Breast epithelium (tissue), 4 donors: ENCODE measurements at places on chromosomes 11 and 22.

DNA sequence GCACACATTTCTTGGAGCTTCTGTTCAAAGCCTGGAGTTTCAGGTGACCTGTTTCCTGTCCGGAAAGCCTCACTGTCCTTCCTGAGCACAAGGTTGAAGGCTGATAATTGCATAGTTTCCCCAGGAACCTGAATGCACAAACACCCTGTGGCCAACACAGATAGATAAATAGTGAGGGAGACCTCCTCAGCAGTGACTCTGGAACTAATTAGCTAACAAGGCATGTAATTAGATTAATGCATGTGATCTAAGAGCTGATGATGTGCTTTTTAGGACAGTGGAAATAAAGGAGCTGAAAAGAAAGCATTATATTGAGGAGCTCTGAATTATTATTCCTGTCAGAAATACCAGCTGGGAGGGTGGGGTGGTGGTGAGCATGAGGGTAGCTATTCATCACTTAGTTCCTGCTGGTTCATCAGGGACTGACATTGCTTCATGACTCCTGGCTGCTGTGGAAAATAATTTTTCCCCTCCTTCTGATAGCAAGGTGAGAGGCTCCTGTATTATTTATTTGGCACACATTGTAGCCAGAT is 101.1 kb downstream of the NELL1 start:
- DNase-seq: no peak

GRCh38 chr11:131043251-131043650 is 127.0 kb upstream of the SNX19 start:
- no peak for DNase-seq

- DNase-seq: no peak
Observed at GRCh38 chr11:42555190-42555589, 756.6 kb upstream of the API5 start.

GRCh38 chr11:23112987-23113886 is 253.0 kb upstream of the CCDC179 start:
- no peak for DNase-seq

DNA sequence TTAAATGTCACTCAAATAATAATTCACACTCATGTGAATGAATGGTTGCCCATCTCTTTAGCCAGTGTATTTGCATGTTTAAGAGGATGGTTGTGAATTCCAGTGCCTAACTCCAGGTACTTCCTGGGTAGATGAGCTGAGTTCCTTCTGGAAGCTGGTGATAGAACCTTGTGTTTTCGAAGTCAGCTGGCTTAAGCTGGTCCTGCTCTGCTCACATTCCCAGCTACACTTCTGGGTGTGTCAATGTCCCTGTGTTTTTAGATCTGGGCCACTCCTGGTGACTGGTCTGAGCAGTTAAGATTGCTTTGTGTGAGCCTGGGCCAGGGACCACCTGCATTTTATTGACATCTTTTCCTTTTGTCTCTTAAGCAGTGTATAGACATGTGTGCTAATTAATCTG is 10.6 kb downstream of the TEAD1 start:
- no peak for DNase-seq

DNA sequence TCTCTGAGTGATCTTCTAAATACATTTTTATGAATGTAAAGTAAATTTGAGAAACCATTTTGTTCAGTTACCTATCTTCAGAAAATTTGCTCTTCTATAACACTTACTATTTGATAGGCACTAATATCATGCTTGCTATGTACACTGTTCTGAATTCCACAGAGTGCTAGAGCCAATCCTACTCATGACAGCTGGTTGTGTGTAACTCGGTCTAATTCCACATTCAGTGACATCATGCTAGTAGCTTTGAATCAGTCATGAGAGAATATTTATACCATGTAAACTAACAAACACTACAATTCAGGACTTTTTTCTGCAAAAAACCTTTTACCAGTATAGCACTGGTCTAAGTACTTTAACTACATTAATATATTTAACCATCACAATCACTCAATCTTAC is 902.9 kb downstream of the DLG2 start:
- DNase-seq: no peak

GRCh38 chr22:44200855-44201550 is 20.3 kb downstream of the PARVG start:
- peak; percentile 46 for DNase-seq

- peak; percentile 78 for DNase-seq
Observed at GRCh38 chr11:112320668-112321067, 60.0 kb upstream of the PLET1 start.

DNA sequence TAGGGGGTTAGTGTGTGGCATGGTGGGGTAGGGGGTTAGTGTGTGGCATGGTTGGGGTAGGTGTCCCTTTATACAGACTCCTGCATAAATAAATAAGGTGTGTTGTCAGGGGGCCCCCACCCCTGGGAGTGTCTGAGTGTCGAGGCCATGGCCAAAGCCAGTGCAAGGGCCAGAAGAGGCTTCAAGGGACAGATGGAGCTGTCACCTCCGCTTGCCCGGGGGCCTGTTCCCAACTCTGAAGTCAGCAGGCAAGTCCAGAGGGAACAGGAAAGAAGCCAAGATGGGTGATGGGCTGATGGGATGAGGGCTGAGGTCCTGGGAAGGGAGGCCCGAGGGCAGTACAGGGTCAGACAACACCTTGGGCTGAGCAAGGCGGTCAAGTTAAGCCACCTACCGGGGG is 997.8 kb downstream of the BRD1 start:
- DNase-seq: no peak

DNA sequence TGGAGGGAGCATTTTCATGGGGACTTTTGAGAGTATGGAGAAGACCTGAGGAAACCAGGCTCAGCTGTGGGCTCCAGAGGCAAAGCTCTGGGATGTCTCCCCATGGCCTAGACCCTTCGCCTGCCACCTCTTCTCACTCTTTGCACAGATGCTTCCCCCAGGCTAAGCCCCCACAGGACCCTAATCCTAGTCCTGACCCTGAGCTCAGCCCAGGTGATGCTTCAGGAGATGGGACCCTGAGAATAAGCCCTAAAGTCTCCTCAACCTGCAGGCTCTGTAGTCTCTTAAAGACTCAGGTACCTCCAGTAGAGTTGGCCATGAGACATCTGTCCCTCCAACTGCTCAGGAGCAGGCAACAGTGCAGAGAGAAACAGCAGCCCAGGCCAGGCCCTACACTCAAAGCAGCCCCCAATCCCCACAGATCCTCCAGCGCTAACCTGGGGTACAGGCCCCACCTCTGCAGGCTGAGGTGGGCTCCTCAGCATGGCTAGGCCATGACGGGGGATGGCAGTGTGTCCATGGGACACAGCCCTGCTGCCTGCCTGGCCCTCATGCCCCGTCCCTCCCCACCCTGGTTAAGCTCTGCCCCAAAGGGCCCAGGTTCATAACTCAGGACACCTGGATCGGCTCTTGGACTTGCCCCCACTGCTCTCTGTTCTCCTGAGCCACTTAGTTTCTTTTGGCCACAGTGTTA is 39.4 kb downstream of the GGTLC2 start:
- DNase-seq: no peak

DNA sequence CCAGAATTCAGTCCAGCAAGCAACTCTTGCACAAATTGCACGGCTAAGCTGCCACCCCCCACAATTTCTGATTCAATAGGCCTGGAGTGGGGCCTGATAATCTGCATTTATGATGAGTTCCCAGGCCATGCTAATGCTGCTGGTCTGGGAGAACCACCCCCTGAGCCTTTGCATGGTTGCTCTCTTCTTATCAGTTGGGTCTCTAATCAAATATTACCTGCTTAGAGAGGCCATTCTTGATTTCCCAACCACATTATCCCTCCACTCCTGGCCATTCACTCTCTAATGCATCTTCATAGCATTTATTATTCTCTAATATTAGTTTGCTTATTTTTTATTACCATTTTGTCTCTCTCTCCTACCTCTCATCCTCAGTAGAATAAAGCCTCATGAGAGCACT is 99.5 kb downstream of the NAV2 start:
- DNase-seq: no peak

DNA sequence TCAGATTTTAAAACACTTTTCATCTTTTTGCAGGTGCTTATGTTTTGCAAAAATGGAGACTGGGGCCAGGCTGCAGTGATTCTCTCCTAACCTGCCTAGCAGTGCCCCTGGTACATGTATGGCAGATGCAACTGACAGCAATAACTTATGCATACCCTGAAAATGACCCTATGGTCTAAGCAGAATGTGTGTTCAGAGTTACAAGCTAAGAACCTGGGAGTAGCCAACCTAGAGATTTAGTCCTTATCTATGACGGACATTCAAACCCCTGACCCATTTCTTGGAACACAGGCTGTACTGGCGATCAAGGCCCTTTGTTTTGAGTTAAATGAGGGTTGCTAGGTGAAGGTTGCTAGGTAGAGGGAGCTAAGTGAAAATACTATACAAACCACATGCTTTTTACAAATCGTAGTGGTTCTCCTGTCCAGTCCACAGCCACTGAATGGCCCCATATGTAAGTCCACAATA is 184.9 kb upstream of the SESN3 start:
- DNase-seq: no peak

GRCh38 chr11:131943295-131943694 is 572.9 kb downstream of the NTM start:
- DNase-seq: no peak

DNA sequence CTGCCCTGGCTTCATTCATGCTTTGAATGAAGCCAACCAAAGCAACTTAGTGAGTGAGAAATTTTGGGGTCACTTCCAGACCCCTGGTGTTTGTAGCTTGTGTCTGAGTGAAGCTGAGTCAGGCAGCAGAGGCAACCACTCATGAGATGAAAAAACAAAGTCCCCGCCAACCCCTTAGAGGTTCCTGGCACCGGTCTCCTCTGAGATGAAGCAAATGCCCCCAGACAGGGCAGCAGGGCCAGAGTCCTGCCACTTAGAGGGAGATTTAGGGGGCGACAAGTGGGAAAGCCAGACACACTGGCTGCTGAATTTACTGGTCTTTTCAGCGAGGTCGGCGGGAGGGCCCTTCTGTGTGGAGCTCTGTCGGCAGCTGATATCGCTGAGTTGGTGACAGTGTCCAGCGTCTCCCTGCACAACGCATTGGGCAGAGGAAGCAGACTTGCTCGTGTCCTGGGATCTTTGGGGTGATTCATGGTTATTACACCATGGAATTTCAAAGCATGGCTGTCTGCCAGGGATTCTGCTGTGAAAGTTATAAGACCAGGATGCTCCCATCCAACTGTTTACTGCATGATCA is 482.6 kb downstream of the MIAT start:
- DNase-seq: no peak

DNA sequence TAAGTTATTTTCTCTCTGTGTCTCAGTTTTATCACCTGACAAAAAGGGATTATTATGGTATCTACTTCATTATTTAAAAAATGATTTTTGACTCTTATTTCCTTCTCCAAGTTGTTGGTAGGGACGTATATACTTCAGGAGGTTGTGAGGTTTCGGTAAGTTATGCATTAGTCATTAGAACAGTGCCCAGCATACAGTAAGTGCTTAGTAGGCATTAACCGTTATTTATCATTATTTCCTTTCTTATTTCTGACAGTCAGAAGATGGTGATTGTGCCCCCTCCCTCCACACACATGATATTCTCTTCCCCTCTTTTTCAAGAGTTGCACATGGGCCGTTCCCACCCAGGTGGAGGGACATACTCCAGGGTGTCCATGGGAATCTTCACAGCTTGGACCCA is 36.1 kb downstream of the SLCO2B1 start:
- DNase-seq: no peak

DNA sequence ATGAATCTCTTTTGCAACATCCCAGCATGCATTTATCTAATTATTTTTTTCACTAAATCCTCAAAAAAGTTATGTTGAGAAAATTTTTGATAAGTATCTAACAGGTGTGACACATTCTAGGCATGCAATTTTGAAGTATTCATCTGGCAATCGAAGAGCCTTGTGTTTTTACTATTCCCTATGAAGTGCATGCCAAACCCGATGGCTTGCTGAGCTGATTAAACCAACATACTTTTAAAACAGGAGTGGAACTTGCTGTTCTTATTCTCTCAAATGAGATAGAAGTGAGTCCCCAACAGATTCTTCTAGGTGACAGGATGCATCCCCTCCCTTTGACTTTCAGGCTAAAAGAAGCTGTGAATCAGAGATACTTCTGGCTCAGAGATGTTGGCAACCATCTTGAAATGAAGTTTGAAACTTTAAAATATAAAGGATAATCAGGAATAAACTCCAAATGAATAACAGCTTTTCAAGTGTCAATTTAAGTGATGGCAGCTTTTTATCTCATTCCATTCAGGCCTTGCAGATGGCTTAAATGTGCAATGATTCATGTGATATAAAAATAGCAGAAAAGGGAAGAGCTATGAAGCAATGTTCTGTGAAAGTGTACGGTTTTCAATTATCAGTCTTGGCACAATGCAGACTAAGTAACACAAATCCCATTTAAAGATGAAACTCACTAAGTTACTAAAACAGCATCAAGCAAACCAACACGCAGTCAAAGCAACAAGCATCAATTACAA is 67.7 kb downstream of the APOL5 start:
- DNase-seq: no peak

GRCh38 chr22:28977481-28977971 is 84.1 kb downstream of the C22orf31 start:
- DNase-seq: no peak
